ENCODE measurements at places on chromosomes 12 and 14. TPM values are rescaled to one million over a fixed set of nuclear protein-coding genes. Genes with fewer than 3 reads are reported as not detected.

Gene P2RX7
- 0.90 TPM for total RNA-seq

Gene RNU6-7
- not detected for total RNA-seq

Gene C12orf50
- 0.40 TPM for total RNA-seq

Gene CAND1
- 138 TPM for total RNA-seq

Gene C12orf60
- 2.3 TPM for total RNA-seq

Gene GIT2
- total RNA-seq = 20.8 TPM

Gene TMEM229B
- total RNA-seq = 18.3 TPM

Gene LRTM2
- total RNA-seq = not detected

Gene CLEC4A
- total RNA-seq = not detected

- no peak for DNase-seq
Observed at GRCh38 chr12:41039461-41039860, 148.7 kb upstream of the PDZRN4 start.

GRCh38 chr12:110928700-110929099 lies 8.3 kb upstream of the MYL2 start:
- no peak for DNase-seq

- no peak for DNase-seq
Observed at GRCh38 chr12:82130762-82131161, 227.4 kb downstream of the CCDC59 start.

- peak; percentile 65 for DNase-seq
Observed at GRCh38 chr12:120928864-120929652, 24.9 kb upstream of the SPPL3 start.

DNA sequence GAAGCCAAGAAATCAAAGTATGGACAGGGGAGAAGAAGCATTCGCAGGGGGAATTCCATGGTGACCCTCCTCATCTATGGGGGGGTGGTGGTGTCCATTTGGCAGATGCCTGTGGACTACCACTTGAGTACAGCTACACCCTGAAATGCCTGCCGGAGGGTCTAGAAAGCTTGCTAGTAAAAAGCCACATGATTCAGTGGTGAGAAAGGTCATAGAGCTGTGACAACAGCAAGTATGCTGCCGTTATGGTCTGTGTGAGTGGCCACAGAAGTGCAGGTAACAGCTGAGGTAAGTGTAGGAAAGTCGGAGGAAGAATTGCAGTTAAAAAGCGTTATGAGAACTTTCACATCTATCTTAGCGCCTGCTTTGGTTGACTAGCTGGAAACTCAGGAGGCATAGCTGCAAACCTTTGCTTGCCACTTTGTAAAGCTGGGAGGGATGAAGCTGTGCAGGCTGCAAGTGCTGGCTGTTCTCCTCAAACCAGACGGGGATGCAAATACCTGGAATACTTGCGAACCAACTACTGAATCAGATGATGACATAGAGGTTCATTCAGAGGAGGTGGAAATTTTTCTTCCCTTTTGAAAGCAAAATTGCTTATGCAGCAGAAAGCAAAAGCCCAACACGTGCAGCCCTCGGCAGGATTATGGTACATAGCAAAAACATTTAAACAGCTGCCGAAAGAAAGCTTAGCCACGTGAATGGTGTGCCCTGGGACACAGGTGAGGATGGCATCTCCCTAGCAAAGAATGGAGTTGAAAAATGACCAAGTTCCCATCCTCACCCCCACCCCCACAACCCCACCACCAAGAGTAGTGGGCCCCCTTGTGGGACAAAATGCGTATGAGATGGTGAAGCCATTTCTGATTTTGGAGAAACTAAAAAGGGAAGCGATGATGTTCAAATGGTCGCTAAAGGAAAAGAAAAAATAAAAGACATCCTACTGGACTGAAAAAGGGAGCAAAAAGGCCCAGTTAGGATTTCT lies 287.0 kb downstream of the RERGL start:
- DNase-seq = no peak

DNA sequence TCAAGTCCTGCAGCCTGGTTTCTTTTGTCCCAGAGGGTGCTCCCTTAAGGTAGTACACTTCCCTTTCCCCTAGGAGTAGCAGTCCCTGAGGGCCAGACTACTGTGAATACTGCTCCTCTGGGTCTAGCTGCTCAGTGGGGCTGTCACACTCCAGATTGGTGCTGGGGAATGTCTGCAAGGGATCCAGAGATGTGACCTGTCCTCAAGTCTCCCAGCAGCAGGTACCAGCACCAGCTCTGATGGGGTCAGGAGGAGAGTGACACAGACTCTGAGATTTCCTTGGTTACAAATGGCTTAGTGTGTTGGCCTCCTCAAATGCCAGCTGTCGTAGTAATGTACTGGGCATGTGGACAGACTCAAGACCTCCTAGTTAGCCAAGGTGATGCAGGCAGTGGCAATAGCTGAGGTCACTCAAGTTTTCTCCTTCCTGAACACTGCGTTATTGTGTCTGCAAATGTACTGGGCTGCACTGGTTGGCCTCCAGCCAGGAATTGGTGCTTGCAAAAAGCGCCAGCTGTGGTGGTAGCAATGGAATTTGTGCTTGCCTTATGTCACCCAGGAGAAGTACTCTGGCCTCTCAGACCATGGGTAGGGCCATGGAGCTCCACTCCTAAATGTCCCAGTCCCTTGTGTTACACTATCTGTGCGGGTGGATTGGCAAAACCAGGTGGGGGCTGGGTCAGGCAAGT lies 36.4 kb upstream of the AEBP2 start:
- DNase-seq = peak; percentile 23

DNA sequence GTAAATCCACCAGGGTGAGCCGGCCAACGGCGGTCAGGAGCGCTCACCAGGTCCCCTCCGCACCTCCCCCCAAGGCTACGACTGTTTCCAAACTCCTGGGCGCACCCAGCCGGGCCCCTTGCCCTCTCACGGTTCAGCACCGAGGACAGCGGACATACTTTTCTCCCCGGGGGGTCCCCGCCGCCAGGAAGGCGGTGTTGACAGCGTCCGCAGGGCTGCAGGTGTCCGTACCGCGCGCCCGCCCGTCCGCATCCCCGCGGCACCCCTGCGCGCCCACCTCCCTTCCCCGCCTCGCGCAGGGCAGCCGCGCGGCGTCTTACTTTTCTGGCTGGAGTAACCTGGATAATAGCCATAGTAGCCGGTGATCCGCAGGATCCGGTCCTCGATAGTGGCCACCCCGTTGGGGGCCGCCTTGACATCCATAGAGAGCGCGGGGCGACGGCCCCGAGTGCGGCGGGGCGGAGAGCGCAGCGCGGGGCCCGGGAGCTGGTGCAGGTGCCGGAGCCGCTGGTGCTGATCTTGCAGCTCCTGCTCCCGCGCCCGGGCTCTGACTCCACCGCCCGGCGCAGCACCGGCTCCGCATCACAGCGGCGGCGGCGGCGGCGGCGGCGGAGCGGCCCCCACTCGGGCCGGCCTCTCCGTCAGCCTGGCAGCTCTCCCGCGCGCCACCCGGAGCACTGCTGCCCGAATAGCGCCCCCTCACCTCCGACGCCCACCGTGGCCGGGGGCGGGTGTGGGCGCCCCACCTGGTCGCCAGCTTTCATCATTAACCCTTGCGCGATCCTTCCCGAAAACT lies at the start of gene SLC35F4:
SLC35F4 (minus strand) TSS at position 690 of the 796 bp plus-strand sequence.
- DNase-seq = peak; percentile 66

GRCh38 chr12:4435537-4435936 lies 10.1 kb downstream of the FGF6 start:
- no peak for DNase-seq

- DNase-seq = no peak
Observed at GRCh38 chr14:100332797-100333196, 9.7 kb downstream of the SLC25A47 start.

DNA sequence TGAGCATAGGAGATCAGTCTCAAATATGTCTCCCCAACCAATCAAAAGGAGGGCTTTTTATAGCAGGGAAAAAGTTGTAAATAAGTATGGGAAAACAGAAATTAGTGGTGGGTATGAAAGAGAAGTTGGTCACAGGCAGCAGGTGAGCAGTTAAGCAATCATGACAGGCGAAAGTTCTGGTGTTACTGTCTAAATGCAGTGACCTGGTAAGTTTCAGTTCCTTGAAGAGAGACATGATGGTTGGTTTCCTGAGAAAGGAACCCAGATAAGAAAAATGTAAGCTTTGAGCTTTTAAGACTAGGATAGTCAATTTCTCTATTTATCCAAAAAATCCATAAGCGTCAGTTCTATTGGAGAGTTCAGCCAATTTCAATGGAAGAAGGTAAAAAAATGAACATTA lies 466.2 kb upstream of the FLRT2 start:
- DNase-seq = no peak

DNA sequence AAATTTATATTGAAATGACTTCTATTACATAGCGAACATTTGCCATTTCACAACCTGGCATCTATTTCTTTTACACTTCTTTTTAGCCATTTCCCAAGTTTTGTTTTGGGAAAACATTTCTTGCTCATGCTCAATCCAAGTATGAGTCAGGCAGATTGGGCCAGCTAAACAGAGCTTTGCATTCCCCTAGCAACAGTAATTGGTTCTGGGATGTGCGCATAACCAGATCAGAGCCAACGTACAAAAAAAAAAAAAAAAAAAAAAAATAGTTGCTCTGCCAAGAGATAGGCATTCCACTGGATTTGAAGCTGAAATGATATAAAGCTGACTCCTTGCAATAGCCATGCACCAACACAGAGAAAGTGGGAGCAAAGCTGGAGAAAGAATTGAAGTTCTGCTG lies 37.5 kb downstream of the PLCZ1 start:
- peak; percentile 20 for DNase-seq

- no peak for DNase-seq
Observed at GRCh38 chr12:29451888-29452287, 45.6 kb downstream of the OVCH1 start.

- DNase-seq = no peak
Observed at GRCh38 chr14:79598339-79598738, 613.0 kb downstream of the DIO2 start.

- no peak for DNase-seq
Observed at GRCh38 chr12:26461776-26462175, 266.4 kb downstream of the SSPN start.

DNA sequence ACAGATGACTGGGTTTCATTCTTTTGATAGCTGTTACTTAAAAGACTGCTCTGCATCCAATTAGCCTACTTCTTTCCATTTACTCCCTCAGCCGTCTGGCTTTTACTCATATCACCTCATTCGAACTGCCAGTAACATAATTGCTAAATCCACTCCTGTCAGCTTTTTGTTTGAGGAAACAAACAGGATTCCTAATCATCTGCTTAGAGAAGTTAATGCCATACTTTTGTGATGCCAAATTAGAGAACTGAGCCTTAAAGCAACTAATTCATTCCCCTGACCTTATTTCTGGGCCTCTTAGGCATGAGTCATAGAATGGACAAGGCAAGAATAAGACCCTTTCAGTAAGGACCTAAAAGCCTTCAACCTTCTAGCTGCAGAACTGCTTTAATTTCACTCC lies 2.9 kb downstream of the OXA1L start:
- DNase-seq = no peak

DNA sequence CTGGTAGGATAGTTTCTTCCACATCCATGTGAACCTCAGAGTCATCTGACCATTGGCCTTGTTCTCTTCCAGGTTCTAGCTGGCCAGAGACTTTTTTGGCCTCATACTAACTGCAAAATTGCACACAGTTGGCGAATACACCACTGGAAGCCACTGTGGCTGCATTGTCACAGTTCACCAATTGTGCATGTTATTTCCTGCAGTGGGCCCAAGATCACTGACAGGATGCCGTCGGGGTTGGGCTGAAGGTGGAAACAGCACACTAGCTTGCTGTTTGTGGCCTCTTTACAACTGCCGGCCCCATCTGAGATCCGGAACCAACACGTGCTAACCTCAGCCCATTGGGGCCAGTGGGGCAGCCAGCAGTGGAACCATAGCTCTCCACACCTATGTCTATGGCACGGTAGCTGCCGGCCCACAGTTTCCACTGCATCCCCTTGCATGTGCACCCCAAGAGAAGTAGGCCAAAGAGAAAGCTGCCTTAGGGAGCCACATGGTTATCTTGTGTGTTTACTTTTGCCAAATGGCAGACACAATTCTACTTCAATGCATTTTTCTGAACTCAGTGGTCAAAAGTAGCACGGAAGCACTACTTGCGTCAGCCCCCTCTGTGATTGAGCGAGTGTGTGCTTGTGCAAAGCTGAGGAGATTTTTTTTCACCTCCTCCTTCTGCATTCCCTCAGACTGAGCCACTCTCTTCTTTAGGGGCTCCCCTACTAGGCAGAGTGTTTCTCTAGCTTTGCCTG lies 464.0 kb downstream of the RAD51B start:
- no peak for DNase-seq

- DNase-seq = no peak
Observed at GRCh38 chr14:69586404-69586803, 11.7 kb upstream of the CCDC177 start.

GRCh38 chr12:46556819-46557524 lies 184.4 kb upstream of the SLC38A2 start:
- DNase-seq = no peak

- no peak for DNase-seq
Observed at GRCh38 chr14:100688598-100689461, 37.9 kb upstream of the DLK1 start.

- no peak for DNase-seq
Observed at GRCh38 chr14:77709412-77709811, 1.5 kb downstream of the SLIRP start.

GRCh38 chr14:32336702-32337101 lies 7.6 kb downstream of the AKAP6 start:
- DNase-seq = no peak

DNA sequence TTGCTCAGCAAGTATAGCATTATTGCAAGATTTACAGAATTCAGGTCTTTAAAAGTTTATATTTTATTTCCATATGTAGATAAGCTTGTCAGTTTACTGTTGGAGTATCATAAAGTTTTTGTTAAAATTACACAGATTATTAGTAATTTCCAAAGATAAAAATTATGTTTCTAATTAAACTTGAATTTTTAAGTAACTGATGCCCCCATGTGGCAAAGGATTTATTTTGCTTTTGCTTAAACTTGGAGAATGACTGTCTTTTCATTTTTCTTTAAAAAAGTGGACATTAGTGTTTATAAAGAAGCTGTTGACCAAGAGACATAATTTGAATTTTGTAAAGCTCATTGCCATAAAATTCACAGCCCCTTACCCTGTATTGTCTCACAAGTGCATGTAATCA lies 45.8 kb downstream of the ETNK1 start:
- no peak for DNase-seq

GRCh38 chr14:88247228-88247627 lies 75.8 kb downstream of the KCNK10 start:
- peak; percentile 30 for DNase-seq

- peak; percentile 14 for DNase-seq
Observed at GRCh38 chr14:70425354-70425753, 8.5 kb upstream of the SYNJ2BP start.

All from hepatocyte (in vitro differentiated cells).